ENCODE measurements at places on chromosomes 12 and 14.

DNA sequence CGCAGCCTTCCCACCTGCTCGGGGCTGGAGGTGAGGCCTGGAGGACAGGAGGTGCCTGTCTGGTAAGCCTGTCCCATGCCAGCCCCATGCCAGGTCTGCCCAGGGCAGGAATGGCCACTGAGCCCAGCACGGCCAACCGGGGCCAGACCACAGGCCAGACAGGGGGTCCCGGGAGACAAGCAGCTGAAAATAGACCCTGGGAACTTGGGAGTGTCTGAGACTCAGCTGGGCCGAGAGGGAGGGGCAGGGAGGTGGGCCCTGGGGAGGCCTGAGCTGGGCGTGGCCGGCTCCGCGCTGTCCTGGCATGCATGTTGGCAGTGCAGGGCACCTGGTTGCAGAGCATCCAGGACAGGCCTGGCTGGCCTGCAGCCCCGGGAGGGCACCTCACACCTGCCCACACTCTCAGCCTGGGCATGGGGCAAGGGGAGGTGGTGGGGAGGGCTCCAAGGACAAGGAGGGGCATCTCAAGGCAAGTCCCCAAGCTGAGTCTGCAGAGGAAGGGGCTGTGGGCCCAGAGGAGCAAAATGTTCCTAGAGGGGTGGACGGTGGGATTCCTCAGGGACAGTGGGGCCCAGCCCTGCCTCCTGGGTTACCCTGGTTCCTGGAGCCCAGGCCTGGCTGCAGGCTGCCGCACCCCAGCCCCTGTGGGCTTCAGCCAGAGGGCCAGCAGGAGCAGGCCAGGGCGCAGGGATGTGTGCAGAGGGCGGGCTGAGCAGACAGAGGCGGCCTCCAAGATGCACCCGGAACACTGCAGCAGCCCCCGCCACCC lies 3.2 kb upstream of the CRIP1 start:
- no peak for DNase-seq

- no peak for DNase-seq
These were observed 566.5 kb upstream of the ATP2B1 start for GRCh38 chr12:90275088-90275487.

- no peak for DNase-seq
These were observed 68.5 kb downstream of the RIN3 start for GRCh38 chr14:92581966-92582566.

- DNase-seq = no peak
These were observed 5.1 kb downstream of the BCL7A start for GRCh38 chr12:122026706-122027333.

GRCh38 chr14:71363946-71364925 lies 457.0 kb downstream of the PCNX1 start:
- DNase-seq = no peak

DNA sequence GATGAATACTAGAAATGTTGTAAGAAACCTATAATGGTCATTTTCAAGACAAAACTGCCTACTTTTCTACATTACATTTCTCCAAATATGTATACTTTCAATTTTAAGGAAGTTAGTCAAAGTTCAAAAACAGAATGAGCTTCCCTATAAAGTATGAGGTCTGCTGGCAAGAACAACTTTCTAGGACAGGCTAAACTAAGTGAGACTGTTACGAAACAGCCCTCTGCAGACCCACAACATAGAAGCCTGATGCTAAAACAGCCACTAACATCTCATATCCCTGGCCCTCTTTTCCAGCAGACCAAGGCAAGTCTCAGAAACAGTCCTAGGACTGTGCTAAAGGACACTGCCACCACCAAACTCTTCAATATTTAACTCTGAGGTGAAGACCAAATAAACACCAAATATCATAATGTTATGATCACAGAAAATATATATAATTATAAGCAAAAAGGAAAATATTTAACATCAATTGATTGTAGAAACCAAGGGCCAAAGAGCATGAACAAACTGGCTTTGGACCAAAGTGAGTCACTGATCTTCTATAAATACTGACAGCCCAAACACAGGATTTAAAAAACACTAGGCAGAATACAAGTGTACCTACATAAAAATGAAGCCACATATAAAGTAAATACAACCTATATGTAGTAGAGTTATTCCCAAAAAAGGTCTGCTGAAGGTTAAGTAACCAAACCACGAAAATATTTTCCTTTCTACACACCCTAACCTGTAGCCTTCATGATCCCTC lies 27.7 kb downstream of the PPP4R3A start:
- no peak for DNase-seq

DNA sequence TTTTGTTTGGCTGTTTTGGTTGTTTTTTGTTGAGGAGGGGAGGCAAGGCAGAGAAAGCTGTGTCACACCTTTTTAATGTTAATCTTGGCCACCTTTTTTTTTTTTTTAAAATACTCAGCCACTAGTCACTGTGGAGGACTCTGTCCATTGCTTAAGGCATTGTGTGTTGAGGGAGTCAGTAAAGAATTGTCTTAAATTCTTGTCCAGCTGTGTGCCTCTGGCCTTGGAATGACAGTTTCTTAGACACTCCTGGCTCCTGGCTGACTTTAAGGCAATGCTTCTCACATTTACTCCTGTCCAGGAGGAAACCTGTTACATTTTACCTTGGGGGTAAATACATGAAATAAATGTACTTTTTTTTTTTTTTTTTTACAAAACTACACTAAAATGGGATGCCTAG lies 18.1 kb upstream of the SMCO2 start:
- no peak for DNase-seq

DNA sequence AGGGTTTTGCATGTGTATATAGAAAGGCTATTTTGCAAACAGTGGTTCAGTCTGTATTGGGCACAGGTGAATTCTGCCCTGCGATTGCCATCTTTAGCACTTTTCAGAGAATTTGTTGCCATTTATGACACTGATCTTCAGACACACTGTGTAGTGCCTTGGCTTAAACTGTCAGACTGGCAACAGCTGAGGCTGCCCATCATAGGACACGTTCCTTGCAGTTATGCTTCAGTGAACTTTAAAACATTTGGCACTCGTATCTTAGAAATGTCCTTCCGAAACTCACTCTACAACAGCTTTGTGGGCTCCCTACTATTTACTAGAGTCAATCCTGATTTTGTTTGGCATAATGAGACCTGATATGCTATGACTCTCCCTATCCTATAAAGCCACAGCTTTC lies 29.1 kb downstream of the AP5M1 start:
- no peak for DNase-seq

DNA sequence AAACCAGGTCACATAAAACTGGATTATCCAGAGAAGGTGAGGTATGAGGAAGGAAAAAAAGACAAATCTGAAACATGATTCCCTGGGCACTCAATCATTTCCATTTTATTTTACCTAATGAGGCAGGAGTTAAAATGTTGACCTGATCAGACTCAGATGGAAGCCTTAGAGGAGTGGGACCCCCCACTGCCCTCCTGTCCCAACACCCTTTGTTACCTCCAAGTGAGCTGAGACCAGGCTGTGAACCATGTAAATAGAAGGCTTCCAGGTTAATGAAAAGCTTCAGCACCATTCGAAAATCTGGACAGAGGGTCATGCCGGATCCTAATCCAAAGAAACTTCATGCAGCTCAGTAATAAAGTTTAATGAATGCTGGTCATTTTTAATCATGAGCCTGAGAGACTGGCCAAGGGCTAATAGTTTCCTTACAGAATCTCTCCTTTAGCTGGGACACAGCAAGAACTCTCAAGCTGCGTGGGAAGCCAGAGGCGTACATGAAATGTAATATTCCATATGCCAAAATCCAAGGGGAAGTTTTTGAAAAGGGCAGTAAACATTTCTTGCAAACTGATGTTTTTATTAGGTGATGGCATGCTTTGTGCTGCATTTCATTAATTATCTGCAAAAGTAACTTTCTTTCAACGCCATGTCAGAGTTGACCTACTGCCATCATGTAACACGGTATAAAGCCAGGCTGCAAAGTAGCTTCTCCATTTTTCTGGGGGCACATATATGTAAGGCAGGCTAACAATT lies 183.0 kb downstream of the PAX9 start:
- no peak for DNase-seq

DNA sequence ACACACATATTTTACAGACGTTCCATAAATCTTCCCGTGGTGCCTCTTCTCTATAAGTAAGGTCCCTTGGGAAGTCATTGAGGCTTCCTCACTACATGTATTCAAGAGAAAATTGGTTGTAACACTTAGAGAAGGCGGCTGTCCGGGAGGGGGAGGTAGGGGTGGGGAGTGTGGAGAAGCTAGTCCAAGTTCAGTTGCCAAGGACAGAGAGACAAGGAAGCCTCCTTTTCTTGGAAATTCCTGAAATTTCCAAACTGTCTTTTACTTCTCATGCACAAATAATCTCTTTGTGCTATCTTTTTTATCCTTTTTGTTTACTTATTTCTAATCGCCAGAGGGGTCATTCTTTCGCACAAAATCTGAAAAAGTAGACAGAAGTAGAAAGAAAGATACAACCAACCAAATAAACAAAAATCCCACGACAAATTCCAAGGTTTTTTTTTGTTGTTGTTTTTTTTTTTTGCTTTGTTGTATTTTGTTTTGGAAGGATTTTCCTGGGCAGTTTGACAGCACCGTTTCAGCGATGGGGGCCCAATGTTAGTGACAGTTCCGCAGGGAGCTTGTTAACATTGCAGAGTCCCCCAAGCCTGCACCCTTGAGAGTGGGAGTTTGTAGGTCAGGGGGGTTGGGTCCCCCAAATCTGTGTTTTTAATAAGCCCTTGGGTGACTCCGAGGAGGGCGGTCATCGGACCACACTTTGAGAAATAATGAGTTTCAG lies 45.2 kb downstream of the MAP1LC3B2 start:
- no peak for DNase-seq

DNA sequence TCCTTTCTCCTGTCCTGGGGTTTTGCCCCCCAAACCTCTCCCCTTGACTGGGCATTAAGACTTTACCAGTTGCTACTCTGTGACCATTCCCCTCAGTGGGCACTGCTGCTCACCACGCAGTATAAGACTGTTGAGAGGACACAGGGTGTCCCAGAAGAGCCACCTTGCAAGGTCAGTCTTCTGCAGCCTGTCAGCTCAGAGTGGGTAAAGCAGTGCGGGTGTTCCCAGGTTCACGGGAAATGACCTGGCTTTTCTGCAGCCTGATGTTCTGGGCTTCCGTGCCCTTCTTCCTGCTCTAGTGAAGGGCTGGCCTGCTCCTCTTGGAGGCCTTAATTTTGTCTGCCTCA lies 34.2 kb downstream of the KCNA1 start:
- DNase-seq = no peak

- no peak for DNase-seq
These were observed 67.3 kb downstream of the GSC start for GRCh38 chr14:94702629-94703028.

DNA sequence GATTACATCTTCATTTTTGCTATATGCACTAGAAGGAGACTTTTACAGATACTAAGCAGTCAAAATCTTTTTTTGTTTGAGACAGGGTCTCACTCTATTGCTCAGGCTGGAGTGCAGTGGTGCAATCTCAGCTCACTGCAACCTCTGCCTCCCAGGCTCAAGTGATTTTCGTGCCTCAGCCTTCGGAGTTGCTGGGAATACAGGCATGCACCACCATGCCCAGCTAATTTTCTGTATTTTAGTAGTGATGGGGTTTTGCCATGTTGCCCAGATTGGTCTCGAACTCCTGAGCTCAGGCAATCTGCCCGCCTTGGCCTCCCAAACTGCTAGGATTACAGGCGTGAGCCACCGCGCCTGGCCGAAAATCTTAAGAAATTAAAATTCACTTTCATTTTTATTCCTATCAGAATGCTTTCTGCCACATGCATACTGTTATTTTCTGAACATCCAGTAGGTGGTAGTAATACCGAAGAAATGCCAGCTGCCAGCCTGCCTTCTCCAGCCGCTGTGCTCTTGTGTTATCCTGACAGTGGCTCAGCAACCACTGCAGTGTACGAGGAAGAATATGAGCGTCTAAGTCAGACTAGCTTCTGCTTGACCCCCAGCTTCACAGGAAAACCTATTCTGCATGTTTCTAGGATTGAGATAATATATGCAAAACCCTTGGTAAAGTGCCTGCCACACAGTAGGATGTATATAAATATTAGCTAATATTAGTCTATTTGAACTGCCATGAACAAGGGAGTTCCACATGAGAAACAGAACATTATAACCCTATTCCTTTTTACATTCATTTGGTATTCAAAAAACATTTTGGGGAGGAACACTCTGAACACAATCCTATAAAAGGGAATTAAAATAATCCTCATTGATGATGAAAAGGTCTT lies 54.2 kb downstream of the RPAP3 start:
- DNase-seq = peak; percentile 27

DNA sequence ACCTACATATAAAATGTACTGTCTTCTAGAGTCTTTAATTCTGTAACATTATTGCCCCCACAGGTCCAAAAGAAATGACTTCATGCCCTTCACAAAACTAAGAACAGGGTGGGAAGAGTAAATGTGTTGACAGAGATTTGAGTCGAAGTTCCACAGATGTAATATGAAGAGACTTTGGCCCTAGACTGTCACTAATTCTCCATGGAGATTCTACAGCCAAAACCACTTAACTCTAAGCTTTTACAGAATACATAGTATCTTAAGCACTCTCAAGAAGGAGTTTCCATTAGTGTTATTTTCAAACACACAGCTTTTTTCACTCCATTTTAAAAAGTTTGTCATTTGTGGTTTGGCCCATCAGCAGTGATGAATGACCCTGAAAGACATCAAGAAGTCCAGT lies 56.3 kb downstream of the ABCC9 start:
- no peak for DNase-seq

DNA sequence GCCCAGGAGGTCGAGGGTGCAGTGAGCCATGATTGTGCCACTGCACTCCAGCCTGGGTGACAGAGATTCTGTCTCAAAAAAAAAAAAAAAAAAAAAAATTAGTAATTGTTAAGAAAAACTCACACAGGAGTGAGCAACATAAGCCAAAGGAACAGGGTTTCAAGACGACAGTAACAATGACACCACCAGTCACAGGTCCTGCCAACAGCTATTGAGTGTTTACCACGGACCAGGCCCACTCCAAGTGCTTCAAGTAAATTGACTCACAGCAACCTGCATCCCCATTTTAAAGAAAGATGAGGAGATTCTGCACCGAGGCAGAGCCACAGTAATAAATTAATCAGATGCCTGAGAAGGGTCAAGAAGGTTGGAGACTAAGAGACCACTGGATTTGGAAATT lies 194.5 kb downstream of the DPF3 start:
- no peak for DNase-seq

GRCh38 chr12:104309446-104309993 lies 6.0 kb downstream of the EID3 start:
- DNase-seq = no peak

DNA sequence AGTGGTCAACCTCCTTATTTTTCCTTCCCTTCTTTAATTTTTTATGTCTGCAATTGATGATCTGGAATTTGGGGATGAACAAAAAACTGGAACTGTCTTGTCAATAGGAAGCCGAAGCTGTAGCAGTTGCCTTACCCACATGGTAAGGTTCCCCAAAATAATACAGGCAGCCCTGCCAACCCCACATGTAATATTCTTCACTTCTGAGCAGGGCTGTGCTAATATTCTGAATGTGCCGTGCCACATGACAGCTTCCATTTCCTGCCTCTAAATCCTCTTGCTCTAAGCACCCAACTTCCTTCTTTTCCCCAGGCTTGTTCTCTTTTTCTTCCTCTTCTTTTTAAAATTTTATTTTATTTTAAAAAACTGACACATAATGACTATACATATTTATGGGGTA lies 39.6 kb downstream of the GPATCH2L start:
- no peak for DNase-seq

- DNase-seq = no peak
These were observed 14.2 kb downstream of the CLEC4C start for GRCh38 chr12:7732993-7733392.

- DNase-seq = no peak
These were observed 69.4 kb upstream of the ACTN1 start for GRCh38 chr14:69048456-69048855.

Measured in stimulated activated CD4-positive, alpha-beta T cell treated with anti-CD3 and anti-CD28 coated beads, Interleukin-4, amount 100 ng/mL, for 1 hour (primary cell).